Astrocyte of the cerebellum (primary cell): ENCODE measurements at places on chromosomes 16 and 17.

- no peak for DNase-seq
These were observed 3.7 kb upstream of the USP32 start for GRCh38 chr17:60395508-60396065.

- no peak for DNase-seq
These were observed 825.4 kb downstream of the KCNJ18 start for GRCh38 chr17:22517716-22518115.

DNA sequence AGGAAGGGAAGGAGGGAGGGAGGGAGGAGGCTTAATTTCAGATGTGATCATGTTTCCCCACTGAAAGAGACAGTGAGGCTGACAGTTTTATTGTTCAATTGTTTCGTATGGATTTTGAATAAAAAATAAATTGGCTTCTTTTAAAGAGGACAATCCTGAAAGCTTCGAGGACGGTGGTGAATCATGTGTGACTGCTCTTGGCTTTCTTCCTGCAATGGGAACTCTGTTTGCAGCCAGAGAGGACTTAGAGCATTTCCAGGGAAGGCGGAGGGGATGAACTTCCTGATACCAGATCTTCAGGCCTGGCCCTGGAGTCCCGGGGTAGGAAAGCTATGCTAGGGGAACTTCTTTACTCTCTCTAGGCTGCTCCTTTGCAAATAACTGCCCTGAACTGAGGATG lies 72.8 kb upstream of the C16orf82 start:
- no peak for DNase-seq

- DNase-seq: no peak
These were observed 55.0 kb upstream of the CBFA2T3 start for GRCh38 chr16:89031715-89032659.

DNA sequence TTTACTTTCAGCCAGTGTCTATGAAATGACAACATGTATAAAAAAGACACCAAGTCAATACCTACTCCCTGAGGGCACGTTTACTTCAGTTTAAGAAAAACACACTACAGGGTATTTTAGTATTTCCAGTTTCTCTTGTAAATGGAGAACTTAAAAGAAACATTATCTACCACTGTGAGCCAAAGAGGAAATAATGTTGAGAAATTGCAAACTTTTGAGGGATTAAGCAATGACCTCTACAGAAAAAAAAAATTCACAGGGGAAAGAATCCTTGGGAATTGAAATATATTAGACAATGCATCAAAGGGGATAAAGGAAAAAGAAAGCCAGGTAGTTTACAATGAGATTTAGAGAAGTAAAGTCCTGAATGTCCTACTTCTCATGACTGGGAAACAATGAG lies 126.0 kb downstream of the KCNJ2 start:
- no peak for DNase-seq

DNA sequence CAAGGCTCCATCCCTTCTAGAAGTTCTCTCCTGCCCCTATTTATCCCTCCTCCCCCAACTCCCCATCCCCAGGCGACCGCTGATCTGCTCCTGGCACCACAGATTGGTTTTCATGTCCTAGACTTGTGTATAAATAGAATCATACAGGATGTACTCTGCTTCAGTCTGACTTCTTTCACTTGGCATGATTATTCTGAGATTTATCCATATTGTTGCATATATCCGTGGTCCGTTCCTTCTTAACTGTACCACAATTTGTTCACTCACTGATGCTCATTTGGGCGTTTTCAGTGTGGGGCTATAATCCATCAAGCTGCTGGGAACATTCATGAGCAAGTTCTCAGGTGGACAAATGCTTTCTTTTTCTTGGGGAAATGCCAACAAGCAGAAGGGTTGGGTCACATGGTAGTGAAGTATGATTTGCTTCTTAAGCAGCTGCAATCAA lies 23.9 kb downstream of the PITPNM3 start:
- no peak for DNase-seq

DNA sequence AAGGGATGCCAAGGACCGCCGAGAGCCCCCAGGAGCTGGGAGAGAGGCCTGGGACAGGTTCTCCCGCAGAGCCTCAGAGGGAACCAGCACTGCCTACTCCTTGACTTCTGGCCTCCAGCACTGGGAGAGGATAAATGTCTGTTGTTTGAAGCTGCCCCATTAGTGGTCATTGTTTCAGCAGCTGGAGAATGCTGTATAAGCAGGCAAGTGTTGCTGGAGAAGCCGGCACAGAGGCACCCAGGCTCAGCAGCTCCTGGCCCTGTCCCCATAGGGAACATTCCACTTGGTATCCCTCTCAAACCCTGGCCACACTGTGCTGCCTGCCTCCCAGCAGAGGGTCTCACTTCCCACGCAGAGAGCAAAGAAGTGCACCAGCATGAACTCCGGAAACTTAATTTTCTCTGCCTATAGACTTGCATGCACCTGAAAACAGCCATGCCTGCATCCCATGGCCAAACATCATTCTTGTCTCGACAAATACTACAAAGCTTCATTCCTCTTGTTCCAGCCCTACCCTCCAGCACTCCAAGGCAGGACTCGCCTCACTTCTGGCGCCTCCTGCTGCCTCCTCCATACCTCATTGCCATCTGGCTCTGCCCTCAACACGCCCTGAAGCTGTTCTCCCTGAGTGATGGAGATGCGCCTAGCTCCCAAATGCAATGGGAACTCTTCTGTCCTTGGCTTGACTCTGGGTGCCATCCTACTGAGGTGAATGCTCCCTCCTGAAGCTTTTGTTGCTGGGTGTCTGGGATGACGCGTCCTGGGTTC lies 88.1 kb downstream of the DNAH17 start:
- DNase-seq: no peak

DNA sequence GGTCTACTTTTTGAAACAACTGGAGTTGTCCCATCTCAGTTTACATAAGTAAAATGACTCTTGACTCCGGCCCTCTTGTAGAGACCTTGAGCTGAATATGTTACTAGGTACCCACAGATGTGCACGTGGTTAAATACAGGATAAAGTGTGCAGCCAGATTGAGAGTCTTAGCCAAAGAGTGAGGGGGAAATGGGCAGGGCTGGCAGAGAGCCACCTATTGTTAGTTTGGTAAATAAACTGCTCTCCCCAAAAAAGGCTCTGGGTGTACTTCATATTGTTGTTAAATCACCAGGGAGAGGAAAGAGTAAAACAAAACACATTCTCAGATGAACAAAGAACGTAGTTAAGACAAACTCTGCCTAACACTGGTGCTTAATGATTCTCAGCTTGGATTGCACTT lies 20.3 kb downstream of the G6PC1 start:
- DNase-seq: no peak

GRCh38 chr17:6596081-6596480 lies 39.7 kb upstream of the PITPNM3 start:
- DNase-seq: no peak

GRCh38 chr16:20364051-20364450 lies 11.5 kb upstream of the UMOD start:
- DNase-seq: no peak

- DNase-seq: no peak
These were observed 85.0 kb downstream of the CYLD start for GRCh38 chr16:50826797-50827316.
